NCI-H524 treated with DMSO at 0.1 percent for 48 hours (cell line): ENCODE measurements at places on chromosomes 5 and 9.

- DNase-seq: no peak
These were observed 101.0 kb downstream of the KCNT1 start for GRCh38 chr9:135802876-135803419.

- DNase-seq: no peak
These were observed 348.6 kb upstream of the RGMB start for GRCh38 chr5:98424681-98425450.

DNA sequence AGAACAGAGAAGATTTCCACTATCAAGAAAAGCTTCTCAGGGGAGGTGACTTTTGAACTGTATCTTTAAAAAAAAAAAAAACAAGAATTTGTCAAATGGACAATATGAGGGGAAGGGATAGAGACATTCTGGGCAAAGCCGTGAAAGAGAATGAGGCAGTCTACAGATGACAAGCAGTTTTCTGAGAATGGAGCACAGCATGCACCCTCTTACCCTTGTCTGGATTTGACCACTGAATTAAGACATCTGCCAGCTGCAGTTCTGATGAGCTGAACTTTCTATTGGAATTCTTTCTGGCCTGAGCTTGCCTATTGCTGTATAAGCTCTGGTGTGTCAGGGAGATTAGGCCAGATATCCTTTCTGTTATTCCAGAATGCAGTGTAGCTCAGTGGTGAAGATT, 10.3 kb upstream of the RANBP3L start:
- DNase-seq: no peak

- DNase-seq: no peak
These were observed 242.7 kb downstream of the DEPDC1B start for GRCh38 chr5:60457233-60457632.

DNA sequence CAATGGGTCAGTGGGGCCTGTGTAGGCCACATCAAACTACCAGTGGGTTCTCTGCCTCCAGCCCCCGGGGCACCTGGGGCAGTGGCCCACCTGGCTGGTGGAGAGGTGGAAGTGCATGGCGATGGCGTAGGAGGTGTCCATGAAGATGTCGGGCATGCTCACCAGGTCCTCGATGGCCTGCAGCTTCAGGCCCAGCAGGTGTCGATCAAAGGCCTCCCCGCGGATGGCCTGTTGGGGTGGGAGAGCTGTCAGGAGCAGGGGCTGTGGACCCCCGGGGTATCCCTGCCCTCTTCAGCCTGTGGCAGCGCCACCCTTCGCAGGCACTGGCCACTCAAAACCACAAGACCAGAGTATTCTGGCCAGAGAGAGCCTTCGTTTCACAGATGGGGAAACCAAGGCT, 14.7 kb downstream of the CRAT start:
- DNase-seq: no peak

GRCh38 chr9:37201581-37201980, 81.2 kb downstream of the ZCCHC7 start:
- no peak for DNase-seq

- no peak for DNase-seq
These were observed 45.3 kb upstream of the NAA35 start for GRCh38 chr9:85895685-85896084.

- no peak for DNase-seq
These were observed 42.3 kb downstream of the MARCHF3 start for GRCh38 chr5:126988021-126988569.

GRCh38 chr5:80198399-80198798, 57.4 kb downstream of the SERINC5 start:
- DNase-seq: no peak
